Mononuclear cell (primary cell): ENCODE measurements at places on chromosomes 2 and 18. TPM values are rescaled to one million over a fixed set of nuclear protein-coding genes. Genes with fewer than 3 reads are reported as not detected.

Gene TMEM178A
- total RNA-seq, result not detected

Gene FIGN
- not detected for total RNA-seq

Gene ANTXR1
- total RNA-seq, result under 0.01 TPM

Gene TMEM182
- total RNA-seq, result 2.7 TPM

Gene GPBAR1
- 2.9 TPM for total RNA-seq

Gene HOXD13
- total RNA-seq, result not detected

Gene MAB21L4
- total RNA-seq, result not detected

Gene ALPP
- total RNA-seq, result not detected

Gene STAT4
- 163 TPM for total RNA-seq

Gene SPIRE1
- 5.0 TPM for total RNA-seq

Gene RPE
- total RNA-seq, result 17.9 TPM

Gene CDH7
- total RNA-seq, result not detected

Gene CPS1
- total RNA-seq, result 0.42 TPM

Gene GPR35
- 40.8 TPM for total RNA-seq

Gene RNF25
- 21.1 TPM for total RNA-seq

Gene COL4A3
- total RNA-seq, result 2.4 TPM

Gene DSG1
- not detected for total RNA-seq

Gene CXCR4
- 1,915 TPM for total RNA-seq

Gene CYS1
- 0.10 TPM for total RNA-seq

Gene ADI1
- total RNA-seq, result 25.6 TPM

Gene METTL21A
- total RNA-seq, result 13.2 TPM

Gene HRH4
- total RNA-seq, result 0.42 TPM

Gene CDH20
- total RNA-seq, result 0.10 TPM

Gene MYO1B
- total RNA-seq, result 0.73 TPM
